ENCODE measurements at places on chromosomes 12 and 14.
A peak's percentile ranks its signal among the peaks of the same experiment; 100 is the strongest.

GRCh38 chr12:16399101-16399500 lies 51.7 kb downstream of the MGST1 start:
- no peak for DNase-seq

DNA sequence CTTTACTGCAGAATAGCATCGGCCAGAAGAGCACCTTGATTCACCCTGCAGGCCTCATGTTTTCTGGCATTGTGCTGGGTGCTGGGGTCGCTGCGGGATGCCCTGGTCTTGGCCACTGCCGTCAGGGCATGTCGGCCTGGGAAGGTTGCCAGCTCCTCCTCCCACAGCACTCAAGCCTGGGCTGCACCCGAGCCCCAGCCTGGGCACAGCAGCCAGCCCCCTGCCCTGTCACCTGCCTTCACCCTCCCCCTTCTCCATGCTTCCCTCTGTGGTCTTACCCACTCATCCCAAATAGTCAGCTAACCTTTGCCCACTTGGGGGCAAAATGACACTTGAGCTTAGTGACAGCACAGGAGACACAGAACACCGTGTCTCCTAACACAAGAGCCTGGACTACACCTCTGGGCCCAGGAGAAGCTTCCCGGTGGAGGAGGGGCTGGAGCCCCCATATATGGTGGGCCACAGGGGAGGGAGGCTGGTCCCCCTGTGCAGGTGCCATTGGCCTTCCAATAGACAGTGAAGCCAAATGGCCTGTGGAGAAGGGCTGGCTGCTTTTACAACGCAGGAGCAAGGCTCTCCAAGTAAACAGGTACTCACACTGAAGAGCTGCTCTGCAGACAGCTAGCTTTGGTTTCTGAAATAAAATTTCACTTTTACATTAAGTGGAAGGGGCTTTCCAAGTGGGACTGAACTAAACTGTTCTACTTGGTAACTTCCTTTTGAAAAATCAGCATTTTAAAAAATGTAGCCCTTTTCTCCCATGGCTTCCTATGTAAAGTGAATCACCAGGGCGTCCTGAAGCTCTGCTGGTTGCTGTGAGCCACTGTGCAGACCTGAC lies 51.2 kb upstream of the AMN start:
- no peak for DNase-seq

DNA sequence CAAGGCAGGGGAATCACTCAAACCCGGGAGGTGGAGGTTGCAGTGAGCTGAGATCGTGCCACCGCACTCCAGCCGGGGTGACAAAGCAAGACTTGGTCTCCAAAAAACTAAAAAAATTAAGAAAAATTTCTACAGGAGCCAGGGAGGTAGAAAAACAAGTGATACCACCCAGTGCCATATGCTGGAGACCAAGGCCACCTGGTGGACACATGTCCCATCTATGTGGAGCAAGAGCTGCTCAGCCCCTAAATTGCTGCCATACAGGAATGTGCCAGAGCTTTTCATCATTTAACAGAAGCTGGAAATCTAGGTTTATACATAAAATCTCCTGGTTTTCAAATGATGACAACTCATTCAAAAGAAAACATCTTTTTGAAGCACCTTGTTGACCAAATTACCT lies 61.4 kb upstream of the ELK3 start:
- DNase-seq: no peak

GRCh38 chr14:61535032-61535431 lies 160.3 kb upstream of the HIF1A start:
- DNase-seq: no peak

GRCh38 chr12:110347767-110348166 lies 55.7 kb downstream of the ANAPC7 start:
- no peak for DNase-seq

DNA sequence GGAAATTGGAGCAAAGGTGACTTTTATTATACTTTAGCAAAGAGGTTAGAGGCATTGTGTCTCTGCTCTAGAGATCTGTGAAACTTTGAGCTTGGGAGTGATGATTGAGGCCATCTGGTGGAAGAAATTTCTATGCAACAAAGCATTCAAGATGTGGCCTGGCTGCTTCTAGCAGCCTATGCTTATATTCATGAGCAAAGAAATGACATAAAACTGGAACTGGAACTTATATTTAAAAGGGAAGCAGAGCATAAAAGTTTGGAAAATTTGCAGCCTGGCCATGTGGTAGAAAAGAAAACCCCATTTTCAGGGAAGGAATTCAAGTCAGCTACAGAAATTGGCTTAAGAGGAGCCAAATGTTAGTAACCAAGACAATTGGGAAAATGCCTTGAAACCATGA lies 70.4 kb downstream of the SDR9C7 start:
- no peak for DNase-seq

DNA sequence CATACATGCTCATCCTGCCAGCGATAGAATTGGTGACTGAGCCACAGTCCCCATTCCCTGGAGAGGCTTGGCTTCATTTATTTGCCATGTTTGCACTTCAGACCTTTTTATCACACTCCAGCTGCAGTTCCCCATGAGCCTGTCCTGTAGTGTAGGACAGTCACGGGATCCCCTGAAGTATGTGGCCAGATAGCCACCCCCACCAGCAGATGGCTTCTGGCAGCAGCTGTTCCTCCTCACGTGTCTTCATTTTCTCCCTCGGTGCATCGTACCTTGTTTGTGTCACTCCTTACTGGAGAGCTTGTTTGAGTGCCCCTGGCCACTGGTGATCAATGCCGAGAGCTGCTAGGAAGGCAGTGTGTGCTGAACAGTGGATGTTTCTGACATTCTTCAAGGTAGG lies 40.2 kb downstream of the UBE3B start:
- DNase-seq: no peak

DNA sequence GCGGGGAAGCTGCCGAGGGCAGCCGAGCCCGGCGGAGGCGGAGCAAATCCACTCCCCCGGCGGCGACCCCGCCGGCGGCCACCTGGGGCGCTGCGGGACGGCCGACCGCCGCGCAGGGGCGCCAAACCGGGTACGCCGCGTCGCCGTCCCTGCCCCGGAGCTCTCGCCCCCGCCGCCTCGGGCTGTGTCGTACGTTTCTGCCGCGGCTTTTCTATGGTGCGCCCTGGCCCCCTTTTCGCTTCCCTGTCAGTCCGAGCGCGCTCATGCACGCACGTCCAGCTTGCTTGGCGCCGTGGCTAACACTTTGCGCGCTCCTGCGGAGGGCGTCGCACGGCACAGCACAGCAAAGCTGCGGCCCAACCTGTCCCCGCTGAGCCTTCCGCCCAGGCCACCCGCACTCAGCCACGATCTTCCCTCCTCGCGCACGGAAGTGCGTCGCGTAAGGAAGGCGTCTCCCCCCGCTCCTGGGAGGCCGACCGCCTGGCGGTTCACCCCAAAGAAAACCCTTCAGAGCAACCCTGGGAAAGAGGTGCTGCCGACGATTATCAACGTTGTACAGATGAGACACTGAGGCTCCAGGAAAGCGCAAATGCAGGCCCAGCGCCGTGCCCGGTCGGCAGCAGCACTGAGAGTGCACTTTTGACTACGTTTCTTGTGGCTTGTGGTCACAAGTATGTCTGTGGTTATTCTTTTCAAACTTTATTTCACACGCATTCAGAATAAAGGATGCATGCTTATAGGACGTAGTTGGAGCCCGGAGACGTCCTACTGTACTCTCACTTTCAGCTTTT lies at the start of gene HECTD1:
HECTD1 (minus strand) TSS at position 39 of the 791 bp plus-strand sequence. CDS start 1,857 bp downstream, outside the sequence.
- peak; percentile 92 for DNase-seq

DNA sequence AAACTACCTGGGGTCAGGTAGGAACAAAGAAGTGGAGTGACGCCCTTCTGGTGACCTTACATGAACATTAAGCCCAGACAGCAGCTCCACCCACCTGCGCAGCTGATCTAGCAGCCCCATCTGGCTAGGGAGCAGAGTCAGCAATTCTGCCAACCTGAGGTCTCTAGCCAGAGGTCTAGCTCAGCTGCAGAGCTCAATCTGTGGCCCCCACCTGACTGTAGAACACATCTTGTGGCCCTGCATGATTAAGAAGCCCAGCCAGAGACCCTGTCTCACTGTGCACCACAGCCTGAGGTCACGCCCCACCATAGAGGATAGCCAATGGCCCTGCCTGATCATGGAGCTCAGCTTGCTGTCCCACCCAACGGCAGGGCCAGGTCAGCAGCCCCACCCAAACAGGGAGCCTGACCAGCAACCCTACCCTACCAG lies 50.6 kb upstream of the HIGD1C start:
- DNase-seq: no peak

GRCh38 chr14:33460164-33460563 lies 490.7 kb downstream of the EGLN3 start:
- DNase-seq: peak; percentile 53

- peak; percentile 32 for DNase-seq
These were observed 153.0 kb downstream of the NOVA1 start for GRCh38 chr14:26444822-26445221.

GRCh38 chr12:96948782-96949181 lies 41.7 kb downstream of the NEDD1 start:
- DNase-seq: no peak

GRCh38 chr14:25381498-25381897 lies 331.6 kb upstream of the STXBP6 start:
- no peak for DNase-seq

- peak; percentile 79 for DNase-seq
These were observed 4.1 kb downstream of the TNFAIP2 start for GRCh38 chr14:103127356-103127755.

DNA sequence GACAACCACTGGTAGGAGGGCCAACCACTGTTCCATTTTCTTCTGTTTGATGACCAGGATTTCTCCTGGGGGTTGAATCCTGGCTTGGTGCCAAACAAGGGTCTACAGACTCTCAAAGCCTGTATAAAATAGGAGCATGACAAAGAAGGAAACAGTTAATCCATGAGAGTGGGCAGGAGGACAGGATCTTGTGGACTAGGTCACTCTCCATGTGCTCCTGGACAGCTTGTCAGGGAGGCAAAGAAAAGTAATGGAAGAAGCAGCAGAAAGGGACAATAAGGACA lies 243.7 kb downstream of the AKAP6 start:
- DNase-seq: no peak

GRCh38 chr12:82730953-82731459 lies 44.3 kb downstream of the TMTC2 start:
- DNase-seq: peak; percentile 16

DNA sequence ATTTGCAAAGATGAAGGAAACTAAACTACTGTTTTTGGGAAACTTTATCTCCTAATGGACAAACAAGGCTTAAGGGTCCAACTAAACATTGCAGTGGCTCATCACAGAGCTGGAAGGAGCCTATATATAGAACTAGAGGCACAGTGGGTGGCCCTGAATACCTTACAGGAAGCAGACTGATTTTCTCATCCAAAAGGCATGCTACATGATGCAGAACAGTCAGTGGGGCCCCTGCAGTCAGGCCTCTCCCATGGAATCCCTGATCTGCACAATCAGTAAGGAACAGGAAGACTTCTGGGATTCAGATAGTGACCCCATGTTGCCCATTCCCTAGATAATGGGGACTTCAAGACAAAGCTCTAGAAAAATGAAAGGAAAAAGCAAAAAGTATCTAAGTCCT lies 1.9 kb upstream of the LLPH start:
- DNase-seq: no peak

DNA sequence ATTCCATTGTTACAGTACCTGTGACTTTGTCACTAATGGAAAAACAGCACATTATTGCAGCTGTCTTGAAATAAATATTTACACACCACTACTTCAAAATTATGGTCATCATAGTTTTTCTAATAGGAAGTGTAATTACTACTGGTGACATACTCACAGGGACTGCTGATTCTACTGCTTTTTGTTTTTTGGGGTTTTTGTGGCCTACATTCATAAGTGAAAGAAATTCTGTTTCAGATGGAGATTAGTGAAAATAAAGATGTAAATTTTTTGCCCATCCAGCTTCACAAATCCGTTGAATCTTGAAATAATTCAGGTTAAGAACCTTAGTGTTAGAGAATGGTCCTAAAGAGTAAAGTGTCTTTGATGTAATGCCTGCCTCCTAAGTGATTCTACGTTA lies 17.5 kb downstream of the KNTC1 start:
- DNase-seq: no peak

- no peak for DNase-seq
These were observed 31.2 kb upstream of the TSPAN9 start for GRCh38 chr12:3045989-3046388.

- DNase-seq: no peak
These were observed 55.7 kb downstream of the SSH1 start for GRCh38 chr12:108801736-108802100.

DNA sequence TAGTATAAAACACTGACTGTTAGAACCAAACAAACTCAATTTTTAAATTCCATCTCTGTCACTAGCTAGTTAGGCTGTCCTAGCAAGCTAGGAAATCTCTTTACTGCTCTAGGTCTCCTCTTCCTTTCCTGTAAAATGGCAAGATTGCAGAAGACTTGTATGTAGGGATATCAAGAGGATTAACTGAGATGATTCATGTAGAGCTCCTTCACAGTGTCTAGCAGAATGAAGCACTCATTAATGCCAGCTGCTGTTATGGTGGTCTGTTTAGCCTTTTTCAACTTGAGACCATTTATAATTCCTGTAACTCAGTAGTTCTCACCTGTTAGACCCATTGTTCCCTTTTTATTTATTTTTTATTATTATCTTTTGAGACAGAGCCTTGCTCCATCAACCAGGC lies 67.8 kb upstream of the KCNH3 start:
- DNase-seq: no peak

DNA sequence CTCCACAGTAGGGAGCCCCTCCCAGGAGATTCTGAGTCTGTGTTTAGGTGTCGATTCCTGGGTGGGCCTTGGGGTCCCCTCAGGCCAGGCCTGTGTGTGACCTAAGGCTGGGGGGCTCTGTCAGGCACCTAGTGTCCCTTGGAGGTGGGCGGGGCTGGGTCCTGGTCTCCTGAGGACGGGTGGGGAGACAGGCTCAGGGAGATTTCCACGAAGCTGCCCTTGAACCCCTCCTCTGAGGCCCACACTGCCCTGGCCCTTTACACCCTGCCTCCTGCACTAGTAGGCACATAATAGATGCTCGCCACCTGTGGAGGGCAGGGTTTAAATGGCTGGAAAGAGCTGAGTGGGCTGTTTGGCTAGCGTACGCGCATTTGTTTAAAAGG lies 32.9 kb downstream of the MEG3 start:
- DNase-seq: no peak

Measured in left lung (tissue), 14 donors.